MCF 10A (cell line): ENCODE measurements at places on chromosomes 4 and X. TPM values are rescaled to one million over a fixed set of nuclear protein-coding genes. Genes with fewer than 3 reads are reported as not detected.

DNA sequence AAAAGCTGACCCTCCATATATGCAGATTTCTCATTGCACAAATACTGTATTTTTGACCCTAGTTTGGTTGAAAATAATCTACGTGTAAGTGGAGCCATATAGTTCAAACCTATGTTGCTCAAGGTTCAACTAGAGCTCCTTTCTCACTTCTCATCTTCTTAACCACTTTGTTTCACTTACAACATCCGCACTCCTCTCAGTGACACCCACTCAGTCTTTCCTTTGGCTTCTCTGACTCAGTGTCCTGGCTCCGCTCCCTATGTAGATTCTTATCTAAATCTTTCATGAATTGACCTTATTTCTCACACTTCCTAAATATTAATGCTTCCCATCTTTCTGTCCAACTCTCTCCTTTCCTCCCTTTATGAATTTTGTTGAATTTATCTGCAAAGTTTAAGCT, 32.9 kb upstream of the DKK2 start:
- DNase-seq: peak; percentile 87
- H3K27me3 ChIP-seq: no peaks in the 10 kb centered on the region
- H3K4me1 ChIP-seq: peaks cover 14% of the 10 kb centered on the region
- no peak overlapping the region for H3K27ac ChIP-seq

GRCh38 chrX:68045008-68045577, 388.2 kb downstream of the OPHN1 start:
- H3K4me1 ChIP-seq: no peaks in the 10 kb centered on the region
- H3K27ac ChIP-seq: no peak overlapping the region
- H3K27me3 ChIP-seq: no peaks in the 10 kb centered on the region
- no peak overlapping the region for H3K4me3 ChIP-seq
- DNase-seq: no peak

DNA sequence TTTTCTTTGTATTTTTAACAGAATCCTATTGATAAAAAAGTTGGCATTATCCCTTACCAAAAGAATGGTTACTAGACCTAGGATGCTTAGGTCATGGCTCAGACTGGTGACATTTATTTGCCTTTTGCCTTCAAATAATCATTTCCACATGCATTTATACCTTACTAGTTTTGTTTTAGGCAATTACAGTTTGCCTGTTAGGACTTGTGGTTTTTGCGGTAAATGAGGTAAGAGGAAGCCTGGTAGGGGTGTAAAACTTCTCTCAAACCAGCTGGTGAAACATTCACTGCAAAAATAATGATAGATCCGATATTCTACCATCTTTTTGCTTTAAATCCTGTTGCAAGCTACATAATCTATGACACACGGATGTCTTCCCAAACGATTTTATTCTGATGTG, 12.1 kb downstream of the LAMP2 start:
- peak; percentile 77 for DNase-seq
- no peaks in the 10 kb centered on the region for H3K27me3 ChIP-seq
- H3K4me3 ChIP-seq: peak overlapping the region; percentile 48

The FABP2 gene
- not detected in 2 replicates for total RNA-seq

DNA sequence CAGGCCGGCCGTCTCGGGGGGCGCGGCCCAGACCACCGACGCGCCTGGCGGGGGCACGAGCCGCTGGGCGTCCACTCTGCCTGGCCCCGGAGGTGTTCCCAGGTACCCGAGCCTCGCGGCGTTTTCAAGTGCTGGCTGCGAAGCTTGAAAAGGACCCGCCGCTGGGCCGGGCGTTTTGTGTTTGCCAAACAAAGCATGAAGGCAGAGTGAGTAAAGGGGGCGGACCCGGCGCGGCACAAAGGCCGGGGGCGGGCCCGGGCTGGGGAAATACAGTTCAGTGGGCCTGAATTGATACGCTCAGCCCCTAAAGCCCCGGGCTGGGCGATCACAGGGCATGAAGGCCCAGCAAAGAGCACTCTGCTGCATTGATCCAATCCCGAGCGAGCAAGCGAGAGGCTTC, 65.4 kb downstream of the SOX3 start:
- peaks cover 27% of the 10 kb centered on the region for H3K27me3 ChIP-seq
- no peaks in the 10 kb centered on the region for H3K36me3 ChIP-seq
- H3K27ac ChIP-seq: no peak overlapping the region

DNA sequence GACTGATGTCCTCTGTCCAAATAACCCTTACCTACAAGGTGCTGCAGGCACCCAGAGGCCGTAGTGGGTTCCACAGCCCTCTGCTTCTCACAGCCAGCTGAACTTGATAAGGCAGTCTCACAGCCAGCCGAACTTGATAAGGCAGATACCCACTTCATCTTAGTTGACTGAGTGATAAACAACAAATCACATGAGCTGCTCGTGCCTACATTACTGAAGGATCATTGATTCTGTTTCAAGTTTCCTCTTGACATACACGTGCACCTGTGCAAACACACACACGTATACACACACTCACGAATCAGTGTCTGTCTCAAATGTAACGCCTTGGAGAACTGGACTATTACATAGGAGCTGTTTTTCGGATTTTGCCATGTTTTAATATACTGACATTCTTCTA, 276.3 kb downstream of the DCTD start:
- H3K36me3 ChIP-seq: no peaks in the 10 kb centered on the region
- no peak overlapping the region for H3K4me3 ChIP-seq
- H3K27ac ChIP-seq: no peak overlapping the region
- no peaks in the 10 kb centered on the region for H3K27me3 ChIP-seq

- DNase-seq: no peak
- no peaks in the 10 kb centered on the region for H3K4me1 ChIP-seq
- H3K27me3 ChIP-seq: no peaks in the 10 kb centered on the region
- no peak overlapping the region for H3K27ac ChIP-seq
- H3K36me3 ChIP-seq: no peaks in the 10 kb centered on the region
Observed at GRCh38 chr4:10640561-10641201, 43.9 kb downstream of the CLNK start.

GRCh38 chrX:100625985-100626491, 10.6 kb downstream of the TSPAN6 start:
- H3K4me1 ChIP-seq: no peaks in the 10 kb centered on the region
- DNase-seq: no peak
- H3K27ac ChIP-seq: no peak overlapping the region
- H3K36me3 ChIP-seq: no peaks in the 10 kb centered on the region
- no peak overlapping the region for H3K4me3 ChIP-seq

GRCh38 chr4:31334086-31334910, 614.1 kb downstream of the PCDH7 start:
- H3K36me3 ChIP-seq: no peaks in the 10 kb centered on the region
- no peak overlapping the region for H3K4me3 ChIP-seq
- no peaks in the 10 kb centered on the region for H3K4me1 ChIP-seq
- no peak for DNase-seq
- H3K27ac ChIP-seq: no peak overlapping the region

DNA sequence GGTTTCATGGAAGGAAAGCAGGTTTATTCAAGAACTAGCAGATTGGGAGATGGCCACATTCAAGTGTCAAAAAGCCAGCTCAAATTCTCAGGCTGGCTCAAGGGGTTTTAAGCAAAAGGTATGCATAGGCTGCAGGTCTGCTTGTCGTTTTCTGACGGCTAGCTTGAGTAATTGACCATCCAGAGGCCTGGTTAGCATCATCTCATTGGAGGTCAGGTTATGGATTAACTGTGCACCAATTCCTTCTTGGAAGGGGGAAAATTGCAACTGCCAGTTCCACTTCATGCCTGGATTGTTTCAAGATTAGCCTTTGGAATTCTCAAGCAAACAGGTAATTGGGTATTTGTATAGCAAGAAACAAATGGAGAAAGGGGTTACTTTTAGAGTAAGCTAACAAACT, 62.1 kb downstream of the FUNDC1 start:
- no peaks in the 10 kb centered on the region for H3K4me1 ChIP-seq
- no peak overlapping the region for H3K4me3 ChIP-seq
- no peak for DNase-seq
- H3K27me3 ChIP-seq: peaks cover 52% of the 10 kb centered on the region
- H3K27ac ChIP-seq: no peak overlapping the region

DNA sequence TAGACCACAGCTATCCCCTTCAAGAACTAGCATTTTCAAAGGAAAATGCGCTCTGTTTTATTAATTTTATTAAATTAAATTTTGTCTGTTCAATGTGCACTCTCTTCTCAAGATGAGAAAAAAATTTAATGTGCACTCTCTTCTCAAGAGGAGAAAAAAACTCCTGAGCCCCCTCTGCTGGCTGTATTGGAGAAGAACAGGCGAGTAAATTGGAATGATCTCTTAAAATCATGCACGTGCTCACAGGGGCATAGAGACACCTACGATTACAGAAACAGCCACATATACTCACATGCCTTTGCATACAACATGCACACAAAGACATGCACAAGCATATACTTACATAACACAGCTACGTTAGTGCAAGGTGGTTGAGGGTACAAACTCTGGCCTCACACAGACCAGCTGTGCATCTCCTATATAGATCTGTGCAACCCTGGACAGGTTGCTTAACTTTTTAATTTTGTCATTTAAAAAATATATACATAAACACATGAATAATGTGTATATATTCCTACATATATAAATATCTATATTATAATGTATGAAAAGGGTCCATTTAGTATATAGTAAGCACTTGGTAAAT, 176.2 kb upstream of the CXorf66 start:
- H3K36me3 ChIP-seq: no peaks in the 10 kb centered on the region
- H3K27me3 ChIP-seq: no peaks in the 10 kb centered on the region
- peak; percentile 73 for DNase-seq

GRCh38 chrX:119067023-119067739, 5.6 kb upstream of the CT47C1 start:
- no peaks in the 10 kb centered on the region for H3K36me3 ChIP-seq
- H3K4me1 ChIP-seq: no peaks in the 10 kb centered on the region
- peak; percentile 65 for DNase-seq
- H3K27me3 ChIP-seq: peaks cover 25% of the 10 kb centered on the region

DNA sequence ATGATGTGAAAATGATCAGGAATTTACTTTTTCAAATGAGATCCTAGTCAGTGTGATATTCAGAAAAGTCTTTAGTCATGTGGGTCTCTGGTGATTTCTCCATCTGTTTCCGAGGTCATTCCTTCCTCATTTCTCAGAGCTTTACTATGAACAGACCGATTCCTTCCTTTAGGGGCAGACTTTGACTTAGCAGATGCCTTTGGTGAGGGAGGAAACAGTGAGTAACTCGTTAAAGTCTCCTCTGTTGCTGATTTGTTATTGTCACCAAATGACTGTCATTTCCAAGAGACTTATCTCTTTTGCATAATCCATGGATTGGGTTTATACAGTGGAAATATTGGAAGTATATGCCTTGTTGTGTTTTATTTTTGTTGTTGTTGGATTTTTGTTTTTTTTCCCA, 76.2 kb upstream of the CD99 start:
- H3K4me1 ChIP-seq: peaks cover 11% of the 10 kb centered on the region
- peaks cover 45% of the 10 kb centered on the region for H3K36me3 ChIP-seq
- no peak for DNase-seq
- H3K27me3 ChIP-seq: no peaks in the 10 kb centered on the region
- H3K27ac ChIP-seq: peak overlapping the region; percentile 37

GRCh38 chr4:33924811-33925210, 2319.5 kb downstream of the ARAP2 start:
- H3K4me3 ChIP-seq: no peak overlapping the region
- DNase-seq: no peak
- H3K27me3 ChIP-seq: no peaks in the 10 kb centered on the region

- no peak overlapping the region for H3K4me3 ChIP-seq
- no peaks in the 10 kb centered on the region for H3K27me3 ChIP-seq
- no peak overlapping the region for H3K27ac ChIP-seq
- no peak for DNase-seq
- H3K36me3 ChIP-seq: peaks cover 84% of the 10 kb centered on the region
Observed at GRCh38 chr4:2686379-2687265, 69.5 kb downstream of the TNIP2 start.

The SPANXB1 gene
- total RNA-seq: not detected in 2 replicates

The SYTL4 gene
- total RNA-seq: 1.9 and 2.1 TPM in 2 replicates

GRCh38 chr4:161702287-161702686, 461.5 kb downstream of the FSTL5 start:
- no peaks in the 10 kb centered on the region for H3K4me1 ChIP-seq
- DNase-seq: no peak
- no peak overlapping the region for H3K27ac ChIP-seq
- no peaks in the 10 kb centered on the region for H3K27me3 ChIP-seq

DNA sequence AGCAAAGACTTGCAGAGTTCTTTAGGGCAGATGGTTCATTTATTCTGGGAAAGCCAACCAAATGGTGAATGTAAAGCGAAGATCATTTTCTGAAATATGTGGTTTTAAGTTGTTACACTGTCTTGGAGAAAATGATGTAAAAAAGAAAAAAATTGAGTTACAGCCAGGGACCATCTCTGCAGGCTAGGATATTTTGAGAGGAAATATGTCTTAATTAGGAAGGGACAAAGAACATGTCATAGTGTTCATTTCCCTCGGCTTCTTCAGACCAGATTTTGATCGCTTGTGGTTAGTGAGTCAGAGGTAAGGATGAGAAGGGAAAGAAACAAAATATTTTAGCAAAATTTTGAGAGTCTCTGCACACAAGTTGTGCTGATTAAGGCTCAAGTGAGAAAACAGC, 59.0 kb upstream of the C1QTNF7 start:
- H3K4me1 ChIP-seq: peaks cover 5% of the 10 kb centered on the region
- no peak overlapping the region for H3K27ac ChIP-seq
- H3K4me3 ChIP-seq: no peak overlapping the region
- peak; percentile 42 for DNase-seq
- no peaks in the 10 kb centered on the region for H3K36me3 ChIP-seq

- H3K4me1 ChIP-seq: no peaks in the 10 kb centered on the region
- DNase-seq: no peak
- H3K27me3 ChIP-seq: peaks cover 91% of the 10 kb centered on the region
- H3K36me3 ChIP-seq: no peaks in the 10 kb centered on the region
Observed at GRCh38 chrX:72023071-72023470, 108.6 kb downstream of the RTL5 start.

GRCh38 chr4:152938237-152938947, 2.3 kb downstream of the FHDC1 start:
- peaks cover 16% of the 10 kb centered on the region for H3K4me1 ChIP-seq
- H3K27me3 ChIP-seq: no peaks in the 10 kb centered on the region
- peak overlapping the region; percentile 84 for H3K4me3 ChIP-seq
- peak overlapping the region; percentile 2 for H3K27ac ChIP-seq
- no peaks in the 10 kb centered on the region for H3K36me3 ChIP-seq

The GPC4 gene
- 1.4 and 1.9 TPM in 2 replicates for total RNA-seq

GRCh38 chrX:110257889-110258288, 60.0 kb downstream of the AMMECR1 start:
- H3K36me3 ChIP-seq: no peaks in the 10 kb centered on the region
- no peak for DNase-seq
- no peak overlapping the region for H3K4me3 ChIP-seq
- H3K27me3 ChIP-seq: peaks cover 43% of the 10 kb centered on the region
- no peak overlapping the region for H3K27ac ChIP-seq

GRCh38 chr4:77158487-77158861, 1.5 kb downstream of the CCNG2 start:
- no peaks in the 10 kb centered on the region for H3K27me3 ChIP-seq
- peak overlapping the region; percentile 94 for H3K4me3 ChIP-seq
- peak; percentile 47 for DNase-seq
- H3K36me3 ChIP-seq: peaks cover 48% of the 10 kb centered on the region
- H3K4me1 ChIP-seq: peaks cover 26% of the 10 kb centered on the region
- H3K27ac ChIP-seq: peak overlapping the region; percentile 98

GRCh38 chrX:119399772-119400101, 601 bp downstream of the SLC25A43 start:
- H3K4me3 ChIP-seq: peak overlapping the region; percentile 73
- H3K27me3 ChIP-seq: no peaks in the 10 kb centered on the region
- H3K27ac ChIP-seq: no peak overlapping the region
- no peak for DNase-seq

The PRRG1 gene
- 10.2 and 10.5 TPM in 2 replicates for total RNA-seq

The SNCA gene
- total RNA-seq: 29.1 and 34.8 TPM in 2 replicates
